Right atrium auricular region (tissue), 2 donors: ENCODE measurements at places on chromosomes 12 and 14. TPM values are rescaled to one million over a fixed set of nuclear protein-coding genes. Genes with fewer than 3 reads are reported as not detected.

POLE2 gene
- not detected for total RNA-seq

HPD gene
- 0.39 TPM for total RNA-seq

C1S gene
- 114 TPM for total RNA-seq

SMCO2 gene
- not detected for total RNA-seq

PIP4P1 gene
- total RNA-seq, result 9.8 TPM

- DNase-seq, result no peak
Observed at GRCh38 chr12:25689996-25690501, 137.0 kb upstream of the LMNTD1 start.

DNA sequence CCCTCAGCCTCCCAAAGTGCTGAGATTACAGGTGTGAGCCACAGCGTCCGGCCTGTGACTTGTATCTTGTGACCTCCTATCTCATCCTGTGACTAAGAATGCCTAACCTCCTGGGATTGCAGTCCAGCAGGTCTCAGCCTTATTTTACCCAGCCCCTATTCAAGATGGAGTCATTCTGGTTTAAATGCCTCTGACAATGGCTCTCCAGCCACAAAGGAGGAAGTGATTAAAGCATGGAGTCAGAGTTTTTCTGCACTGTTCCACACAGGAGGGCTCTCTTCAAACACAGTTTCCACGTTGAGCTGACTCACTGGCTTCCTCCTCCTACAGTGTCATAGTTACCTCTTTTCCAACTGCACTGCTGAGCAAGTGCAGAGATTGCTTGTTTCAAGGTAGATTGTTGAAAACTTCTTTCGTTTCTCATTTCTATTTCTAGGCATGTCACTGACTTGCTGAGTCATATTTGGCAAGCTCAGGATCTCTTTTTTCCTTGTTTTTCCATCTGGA, 383.8 kb downstream of the PCNX1 start:
- no peak for DNase-seq

GRCh38 chr12:94587266-94588241, 62.8 kb downstream of the TMCC3 start:
- DNase-seq, result peak; percentile 64

DNA sequence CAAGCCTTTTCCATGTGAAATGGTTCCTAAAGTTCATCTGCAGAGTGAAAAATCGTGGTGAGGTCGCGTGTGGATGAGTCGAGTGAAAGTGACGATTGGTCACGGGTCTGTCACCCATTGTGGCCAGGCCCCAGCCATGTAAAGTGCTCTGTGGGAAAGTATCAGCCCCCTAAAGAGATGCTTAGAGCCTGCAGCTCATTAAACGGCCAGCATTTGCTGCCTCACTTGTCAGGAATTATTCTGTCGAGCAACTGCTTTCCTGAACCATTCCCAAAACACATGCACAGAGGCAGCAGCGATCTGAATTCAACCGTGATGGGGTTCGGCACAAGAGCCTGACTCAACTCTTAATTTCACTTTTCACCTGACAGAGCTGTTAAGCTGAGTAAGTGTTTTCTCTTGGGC, 16.0 kb downstream of the DBX2 start:
- no peak for DNase-seq

DNA sequence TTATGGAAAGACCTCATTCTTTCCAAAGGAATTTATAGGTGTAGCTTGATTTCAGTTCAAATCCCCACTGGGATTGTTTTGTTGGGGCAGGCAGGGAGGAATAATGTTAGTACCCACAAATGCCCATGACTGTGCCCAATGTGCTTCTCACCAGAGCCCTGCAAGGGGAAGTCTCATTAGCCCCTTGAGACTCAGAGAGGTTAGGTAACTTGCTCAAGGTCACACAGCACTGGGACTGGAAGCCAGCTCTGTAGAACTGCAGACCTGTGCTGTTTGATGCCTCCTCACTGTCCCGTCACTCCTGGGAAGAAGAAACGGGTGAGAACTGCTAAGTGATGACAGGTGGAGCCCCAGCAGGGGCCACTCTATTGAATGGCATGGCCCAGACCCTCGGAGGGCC, 8.9 kb downstream of the ANKRD9 start:
- no peak for DNase-seq

DNA sequence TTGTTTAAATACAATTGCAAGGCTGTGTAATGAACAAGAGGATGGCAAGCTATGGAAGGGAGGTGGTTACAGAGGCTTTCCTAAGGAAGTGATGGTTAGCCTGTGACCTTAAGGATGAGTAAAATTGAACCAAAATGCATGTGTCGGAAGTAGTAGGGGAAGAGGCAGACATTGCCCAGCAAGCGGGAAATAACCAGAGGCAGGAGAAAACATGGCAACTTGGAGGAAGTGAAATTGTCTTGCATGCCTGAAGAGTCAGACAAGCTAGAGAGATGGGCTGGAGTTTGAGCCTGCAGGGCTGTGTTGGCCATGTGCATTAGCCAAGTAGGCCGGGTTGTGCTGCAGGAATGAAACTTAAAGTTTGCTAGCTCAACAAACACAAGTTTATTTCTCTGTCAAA, 96.2 kb downstream of the BTG1 start:
- no peak for DNase-seq

GRCh38 chr14:52494444-52494843, 57.9 kb downstream of the TXNDC16 start:
- DNase-seq, result no peak
